ENCODE measurements at places on chromosomes 6 and 20.

- peak; percentile 43 for DNase-seq
These were observed 80.0 kb upstream of the EYA2 start for GRCh38 chr20:46814366-46815232.

DNA sequence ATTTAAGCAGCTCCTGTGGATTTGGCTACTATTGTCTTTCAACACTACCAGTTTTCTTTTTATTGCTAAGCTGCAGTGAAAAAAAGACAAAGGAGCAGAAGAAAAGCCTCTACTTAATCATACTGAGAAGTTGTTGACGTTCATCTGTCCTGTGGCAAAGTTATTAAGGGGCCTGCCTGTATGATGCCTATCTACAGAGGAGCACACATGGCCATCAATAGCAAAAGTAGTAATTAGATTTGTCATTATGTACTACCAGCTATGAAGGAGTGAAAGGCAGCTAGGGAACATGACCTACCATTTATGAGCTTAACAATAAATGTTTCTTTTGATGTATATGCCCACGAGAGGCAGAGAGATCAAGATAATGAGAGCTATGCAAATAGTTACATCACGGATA is 620.9 kb downstream of the PHF3 start:
- DNase-seq = no peak

GRCh38 chr6:114167583-114168576 is 174.9 kb downstream of the HS3ST5 start:
- no peak for DNase-seq

DNA sequence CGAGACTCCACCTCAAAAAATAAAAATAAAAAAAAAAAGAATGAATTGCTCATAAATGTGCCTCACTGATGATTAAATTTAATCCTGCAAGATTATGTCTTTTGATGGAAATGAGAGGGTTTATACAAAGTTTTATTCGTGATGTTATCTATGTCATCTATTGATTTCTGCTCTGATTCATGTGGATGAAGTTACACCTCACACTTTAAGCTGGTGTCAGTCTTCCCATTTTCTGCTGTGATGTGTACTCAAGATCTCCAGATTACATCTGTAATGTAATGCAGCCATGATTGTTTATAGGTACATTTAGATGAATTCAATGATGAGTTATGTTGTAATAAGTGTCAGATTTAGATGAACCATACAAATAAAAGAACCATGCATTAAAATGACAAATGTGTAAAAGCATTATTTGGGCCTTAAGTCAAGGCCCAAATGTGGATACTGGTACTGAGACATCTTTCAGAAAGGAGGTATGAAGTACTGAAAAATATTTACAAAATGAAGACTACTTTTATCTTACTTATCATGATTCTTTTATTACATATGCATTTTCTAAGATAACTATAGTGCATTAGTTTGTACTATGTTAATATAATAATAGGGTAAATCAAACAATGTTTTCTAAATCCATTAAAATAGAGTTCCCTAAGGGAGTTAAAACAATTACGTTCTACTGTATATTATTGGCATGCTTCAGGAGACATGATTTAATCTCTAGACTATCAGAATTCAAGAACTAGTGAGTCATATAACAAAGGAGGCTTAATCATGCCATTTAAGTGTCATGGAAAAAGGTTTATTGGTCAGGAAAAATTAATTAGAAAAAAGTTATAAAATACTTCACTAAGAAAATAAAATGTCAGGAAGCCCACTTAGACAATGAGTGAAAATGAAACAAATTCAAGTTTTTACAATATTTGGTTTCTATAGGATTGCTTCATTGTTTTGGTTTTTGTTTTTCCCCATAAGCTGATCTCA is 34.5 kb downstream of the HCRTR2 start:
- DNase-seq = no peak

- no peak for DNase-seq
These were observed 72.8 kb downstream of the MDGA1 start for GRCh38 chr6:37624606-37625574.

DNA sequence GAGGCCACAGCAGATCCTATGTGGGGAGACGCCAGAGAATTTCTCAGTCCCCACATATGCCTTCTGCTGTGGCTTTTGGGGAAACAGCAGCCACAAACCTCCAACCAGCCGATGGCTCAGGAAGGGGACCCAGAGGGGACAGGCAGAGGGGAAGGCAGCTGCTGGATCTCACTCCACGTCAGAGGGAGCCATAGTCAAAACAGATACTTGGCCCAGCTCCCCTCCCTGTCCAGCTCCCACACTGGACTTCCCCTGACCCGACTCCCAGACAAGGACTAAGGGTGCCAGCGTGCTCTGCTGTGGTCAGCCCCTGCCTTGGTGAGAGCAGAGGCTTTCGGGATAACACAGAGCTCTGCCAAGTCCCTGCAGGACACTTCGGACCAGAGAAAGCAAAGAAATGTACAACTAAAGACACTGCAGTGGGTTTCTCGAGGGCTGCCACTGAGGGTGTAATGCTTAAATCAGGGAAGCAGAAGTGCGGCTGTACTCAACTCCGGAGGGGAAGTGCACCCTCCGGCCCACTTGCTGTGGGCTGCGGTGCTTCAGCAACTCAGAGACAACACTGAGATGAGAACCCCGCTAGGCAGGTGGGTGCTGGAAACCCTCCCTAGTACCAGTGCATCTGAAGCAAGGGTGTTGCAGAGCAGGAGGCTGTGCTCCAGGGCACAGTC is 47.2 kb downstream of the RRBP1 start:
- no peak for DNase-seq

DNA sequence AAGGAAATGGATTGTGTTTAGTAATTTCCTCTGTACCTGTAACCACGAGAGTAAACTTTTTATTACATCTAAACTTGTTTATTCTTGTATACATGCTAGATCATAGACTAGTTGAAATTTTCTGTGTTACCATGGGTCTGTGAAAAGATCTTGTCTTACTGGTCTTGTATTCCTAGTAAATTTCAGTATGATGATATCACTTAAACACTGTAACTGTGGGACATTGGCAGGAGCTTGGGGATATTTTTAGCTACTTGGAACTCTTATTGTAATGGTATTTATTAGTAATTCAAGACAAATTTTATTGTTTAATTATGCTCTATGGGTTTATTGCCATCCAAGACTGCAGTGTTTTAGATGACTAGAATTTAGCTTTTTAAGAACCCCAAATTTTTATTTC is 25.9 kb upstream of the TULP4 start:
- no peak for DNase-seq

- DNase-seq = no peak
These were observed 150.4 kb upstream of the BMP5 start for GRCh38 chr6:56025795-56026194.

GRCh38 chr6:40579101-40579500 is 8.1 kb downstream of the LRFN2 start:
- no peak for DNase-seq

GRCh38 chr6:43715056-43715788 is 27.6 kb upstream of the MRPS18A start:
- no peak for DNase-seq

DNA sequence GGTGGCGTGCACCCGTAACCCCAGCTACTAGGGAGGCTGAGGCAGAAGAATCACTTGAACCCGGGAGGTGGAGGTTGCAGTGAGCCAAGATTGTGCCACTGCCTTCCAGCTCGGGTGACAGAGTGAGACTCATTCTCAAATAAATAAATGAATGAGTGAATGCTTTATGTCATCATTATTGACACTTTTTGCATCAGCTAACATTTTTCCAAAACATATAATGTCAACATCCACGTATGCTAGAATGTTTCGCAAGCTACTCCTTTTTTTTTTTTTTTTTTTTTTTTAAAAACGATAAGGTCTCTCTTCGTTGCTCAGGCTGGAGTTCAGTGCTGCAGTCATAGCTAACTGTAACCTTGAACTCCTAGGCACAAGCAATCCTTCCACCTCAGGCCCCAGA is 72.2 kb downstream of the SENP6 start:
- no peak for DNase-seq

GRCh38 chr6:45697605-45698004 is 318.1 kb downstream of the CLIC5 start:
- DNase-seq = no peak

DNA sequence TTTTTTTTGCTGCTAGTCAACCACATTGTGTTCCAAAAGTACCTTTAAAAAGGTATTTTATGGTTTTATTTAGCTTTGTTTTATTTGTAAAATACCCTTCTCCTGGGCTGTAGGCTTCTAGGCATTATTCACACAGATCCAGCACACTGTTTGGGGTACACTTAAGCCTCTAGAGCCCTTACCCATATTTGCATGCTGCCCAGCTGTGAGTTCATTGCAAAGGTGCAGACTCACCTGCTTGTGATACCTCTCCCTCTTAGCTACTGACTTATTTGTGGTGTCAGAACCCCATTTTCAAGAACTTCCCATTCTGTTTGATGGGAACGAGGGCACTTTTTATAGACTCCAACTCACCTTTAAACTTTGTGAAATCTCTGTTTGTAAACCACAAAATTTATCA is 69.8 kb downstream of the RIN2 start:
- no peak for DNase-seq
